EL (cell line): ENCODE measurements at places on chromosomes 2 and 18.
A peak's percentile ranks its signal among the peaks of the same experiment; 100 is the strongest.

GRCh38 chr2:24380820-24381219, 20.5 kb upstream of the ITSN2 start:
- no peak for DNase-seq

DNA sequence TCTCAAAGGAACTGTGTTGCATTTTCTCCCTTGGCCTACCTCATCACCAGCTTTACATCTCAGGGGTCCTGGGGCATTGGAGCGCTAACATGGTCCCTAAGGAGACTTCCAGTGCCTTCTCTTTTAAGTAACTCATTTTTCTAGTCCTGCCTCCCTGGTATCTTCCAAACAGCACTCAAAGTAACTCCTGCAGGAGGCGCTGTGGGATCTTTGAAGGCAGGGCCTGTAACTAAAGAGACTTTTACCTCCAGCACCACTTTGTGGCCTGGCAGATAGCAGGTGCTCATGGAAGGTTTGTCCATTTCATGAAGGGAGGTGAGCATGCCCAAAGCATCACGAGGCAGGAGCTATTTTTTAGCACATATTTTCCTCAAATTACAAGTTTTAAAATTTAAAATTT, 411.0 kb upstream of the GYPC start:
- DNase-seq, result peak; percentile 4

DNA sequence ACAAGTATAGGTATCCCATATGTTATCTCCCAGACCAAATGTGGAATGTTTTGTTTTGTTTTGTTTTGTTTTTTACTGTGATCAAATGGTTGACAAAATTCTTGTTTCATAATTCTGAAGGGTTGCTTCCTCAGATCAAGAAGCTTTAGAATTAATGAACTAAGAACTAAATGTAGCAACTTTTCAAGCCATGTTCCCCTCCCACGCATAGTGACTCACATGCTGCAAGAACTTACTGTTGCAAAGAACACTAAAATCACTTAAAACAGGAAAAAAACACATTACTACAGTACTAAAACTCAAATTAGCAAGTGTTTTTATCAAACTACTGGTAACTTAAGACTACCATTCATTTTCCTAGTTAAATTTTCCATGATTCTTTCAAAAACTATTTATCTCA, 30.6 kb downstream of the HNRNPLL start:
- DNase-seq, result peak; percentile 50

GRCh38 chr18:59576541-59577385, 120.5 kb downstream of the CCBE1 start:
- DNase-seq, result no peak

DNA sequence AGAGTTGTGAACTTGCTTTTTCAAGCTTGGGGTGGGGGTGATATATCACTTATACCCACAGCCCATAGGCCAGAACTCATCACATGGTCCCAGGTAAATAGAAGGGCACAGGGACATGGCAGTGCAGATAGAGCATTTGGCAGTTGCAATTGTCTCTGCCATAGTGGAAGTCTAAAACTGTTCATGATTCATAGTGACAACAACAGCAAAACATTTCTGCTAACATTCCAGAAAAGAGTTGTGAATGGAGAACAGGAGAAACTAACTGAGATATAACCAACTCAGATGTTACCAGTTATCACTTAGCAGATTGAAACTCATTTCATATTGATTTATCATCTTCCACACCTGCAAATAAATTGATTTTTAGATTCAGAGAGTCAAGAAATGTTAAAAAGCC, 278.6 kb upstream of the KYNU start:
- peak; percentile 37 for DNase-seq

GRCh38 chr2:115652652-115653051, 1210.2 kb downstream of the DPP10 start:
- no peak for DNase-seq

- no peak for DNase-seq
Observed at GRCh38 chr2:72181616-72182015, 34.0 kb upstream of the CYP26B1 start.

DNA sequence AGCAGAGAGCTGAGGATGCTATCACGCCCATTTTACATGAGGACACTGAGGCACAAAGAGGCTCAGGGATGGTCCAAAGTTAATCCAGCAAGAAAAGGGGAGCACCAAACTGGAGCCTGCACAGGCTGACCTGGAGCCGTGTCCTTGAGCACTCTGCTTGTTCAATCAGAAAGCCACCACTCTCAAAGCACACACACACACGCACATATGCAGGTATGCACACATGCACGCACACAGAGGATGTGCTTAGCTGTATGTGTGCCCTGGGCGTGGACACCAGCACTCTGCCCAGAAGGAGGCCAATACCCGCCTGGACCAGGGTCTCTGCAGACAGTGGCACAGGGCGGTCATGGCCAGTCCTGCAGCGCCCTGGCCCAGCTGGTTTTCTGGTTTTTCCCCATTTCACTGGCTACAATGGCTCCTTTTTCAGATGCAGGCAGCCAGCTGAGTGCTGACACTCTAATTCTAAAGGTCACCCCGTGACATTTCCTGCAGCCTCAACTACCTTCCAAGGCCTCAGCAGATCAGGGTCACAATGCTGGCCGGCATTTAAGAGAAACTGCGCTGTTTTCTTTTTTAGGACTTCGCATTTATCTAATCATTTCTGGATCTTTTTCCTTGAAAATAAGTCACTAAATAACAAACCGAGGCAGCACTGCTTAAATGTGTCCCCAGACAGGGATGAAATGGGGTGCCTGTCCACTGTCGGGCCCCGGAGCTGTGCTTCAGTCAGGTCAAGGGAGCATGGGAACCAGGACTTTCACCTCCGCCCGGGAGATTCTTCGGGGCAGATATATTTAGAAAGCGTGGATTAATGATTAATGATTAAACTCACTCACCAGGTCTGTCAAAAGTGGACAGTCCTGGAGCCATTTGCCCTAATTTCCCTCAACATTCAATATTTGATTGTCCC, 104.5 kb downstream of the HDAC4 start:
- DNase-seq, result no peak

DNA sequence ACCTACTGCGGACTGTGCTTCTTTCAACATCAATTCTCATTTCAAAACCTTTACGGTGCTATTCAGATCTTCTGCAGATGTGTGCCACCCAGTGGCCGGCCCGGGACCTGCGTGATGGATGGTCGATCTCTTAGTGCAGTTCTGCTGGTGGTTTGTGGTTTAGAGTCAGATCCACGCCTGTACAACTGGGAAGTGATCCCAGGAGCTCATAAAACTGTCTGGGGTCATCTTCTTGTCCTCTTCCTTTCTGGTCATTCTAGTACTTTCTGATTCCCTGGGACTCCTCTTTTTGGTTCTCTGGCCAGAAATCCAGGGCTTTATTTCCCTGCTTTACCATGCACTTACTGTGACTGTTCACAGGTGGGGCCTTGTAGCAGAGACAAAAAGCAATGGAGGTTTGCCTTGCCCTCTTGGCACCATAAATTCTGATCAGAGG, 15.8 kb upstream of the SELENOI start:
- peak; percentile 84 for DNase-seq

GRCh38 chr18:12774982-12775381, 72.1 kb downstream of the PSMG2 start:
- no peak for DNase-seq

DNA sequence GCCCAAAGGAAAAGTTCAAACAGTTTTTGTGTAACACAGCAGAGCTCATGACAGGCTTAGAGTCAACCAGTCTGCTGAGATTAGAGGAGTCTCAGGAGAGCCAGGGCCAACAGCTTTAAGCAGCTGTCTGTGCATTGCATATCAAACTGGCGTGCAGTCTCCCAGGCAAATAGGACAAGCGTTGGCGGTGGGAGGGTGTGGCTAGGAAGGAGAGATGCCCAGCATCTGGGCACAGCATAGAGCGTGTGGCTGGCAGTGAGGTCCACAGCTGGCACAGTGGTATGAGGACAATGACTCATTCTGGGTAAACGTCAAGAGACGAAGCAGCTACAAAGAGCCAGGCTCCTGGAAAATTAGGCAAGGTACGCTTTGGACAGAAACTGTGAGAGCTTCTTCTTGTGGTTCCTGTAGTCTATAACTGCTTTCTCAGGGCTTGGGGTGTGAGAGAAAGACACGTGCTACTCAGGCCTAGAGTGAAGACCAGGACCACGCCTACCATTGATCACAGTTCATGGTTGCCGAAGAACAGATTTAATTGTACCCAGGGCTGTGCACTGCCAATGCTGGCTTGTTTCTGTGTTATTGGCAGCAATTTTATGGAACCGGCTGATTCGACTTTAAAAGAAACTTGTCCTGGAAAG, 14.8 kb downstream of the ZAP70 start:
- DNase-seq, result no peak

- peak; percentile 85 for DNase-seq
Observed at GRCh38 chr2:74147727-74148456, at the start of gene BOLA3. TSS of gene BOLA3 (minus strand) at chr2:74147912. CDS start at chr2:74147874, 38 bp downstream.

DNA sequence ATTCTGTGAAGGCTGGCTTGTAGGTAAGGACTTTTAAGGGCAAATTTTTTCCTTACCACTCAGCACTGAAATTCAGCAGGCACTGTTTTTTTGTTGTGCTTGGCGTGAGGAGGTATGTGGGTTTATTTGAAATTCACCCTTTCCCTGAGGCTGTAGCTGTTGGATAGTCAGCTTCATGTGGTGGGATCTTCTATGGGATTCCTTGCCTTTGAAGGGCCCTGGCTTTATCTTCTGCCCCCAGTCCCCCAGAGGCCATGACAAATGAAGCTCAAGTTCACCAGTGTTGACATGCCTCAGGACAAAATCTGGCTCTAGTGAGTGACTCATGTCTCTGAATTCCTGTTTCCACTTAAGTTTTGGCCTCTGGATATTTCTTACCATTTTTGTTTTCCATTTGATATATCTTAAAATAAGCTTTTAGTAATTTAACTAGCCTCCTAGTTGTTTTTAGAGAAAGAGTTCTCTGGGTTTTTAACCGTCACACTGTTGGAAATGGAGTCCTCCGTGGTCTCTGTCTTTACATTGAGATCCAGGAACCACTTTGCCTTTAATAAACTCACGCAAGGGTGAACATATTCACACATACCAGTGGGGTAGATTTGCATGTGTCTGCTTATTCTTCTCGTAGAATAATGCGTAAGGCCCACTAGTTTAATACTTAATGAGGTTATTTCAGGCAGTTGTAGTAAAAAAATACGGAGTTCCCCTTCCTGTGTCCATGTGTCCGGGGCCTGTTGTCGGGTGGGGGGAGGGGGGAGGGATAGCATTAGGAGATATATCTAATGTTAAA, 211.1 kb upstream of the FAM98A start:
- peak; percentile 91 for DNase-seq

DNA sequence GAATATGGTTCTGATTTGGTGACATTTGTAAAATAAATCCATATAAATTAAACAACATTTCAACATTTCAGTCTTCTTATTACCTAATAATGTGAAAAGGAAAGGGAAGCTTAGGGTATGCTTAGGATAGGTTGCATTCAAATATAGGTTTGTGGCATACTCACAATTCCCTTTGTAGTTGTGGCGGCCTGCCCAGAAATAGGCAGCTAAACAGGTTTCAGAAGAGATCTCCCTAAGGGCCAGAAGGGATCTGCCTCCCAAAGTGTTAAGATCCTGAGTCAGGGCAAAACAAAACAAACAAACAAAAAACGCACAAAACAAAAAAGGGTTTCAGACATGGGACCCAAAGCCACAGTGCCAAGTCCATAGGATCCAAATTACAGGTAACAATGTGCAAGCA, 41.4 kb upstream of the TCF7L1 start:
- no peak for DNase-seq
